ENCODE measurements at places on chromosomes 3 and 15.

- no peak for DNase-seq
Observed at GRCh38 chr15:90994059-90994416, 297 bp downstream of the PRC1 start.

DNA sequence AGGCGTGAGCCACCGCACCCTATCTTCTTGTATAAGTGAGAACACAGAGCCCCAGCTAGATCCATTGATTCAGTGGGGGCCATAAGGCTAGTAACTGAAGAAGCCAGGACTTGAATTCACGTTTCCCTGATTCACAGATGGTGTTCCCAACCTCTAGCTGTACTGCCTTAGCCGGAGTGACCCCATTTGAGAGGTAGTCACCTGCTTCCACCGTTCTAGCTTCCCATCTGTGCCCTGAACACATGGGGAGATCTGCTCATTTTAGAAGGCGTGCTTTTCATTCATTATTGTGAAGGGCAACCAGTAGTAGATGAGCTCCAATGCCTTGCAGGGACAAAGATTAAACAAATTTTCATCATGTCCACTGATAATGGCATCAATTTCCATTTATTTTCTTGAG lies 365.7 kb upstream of the TPM1 start:
- DNase-seq: no peak

DNA sequence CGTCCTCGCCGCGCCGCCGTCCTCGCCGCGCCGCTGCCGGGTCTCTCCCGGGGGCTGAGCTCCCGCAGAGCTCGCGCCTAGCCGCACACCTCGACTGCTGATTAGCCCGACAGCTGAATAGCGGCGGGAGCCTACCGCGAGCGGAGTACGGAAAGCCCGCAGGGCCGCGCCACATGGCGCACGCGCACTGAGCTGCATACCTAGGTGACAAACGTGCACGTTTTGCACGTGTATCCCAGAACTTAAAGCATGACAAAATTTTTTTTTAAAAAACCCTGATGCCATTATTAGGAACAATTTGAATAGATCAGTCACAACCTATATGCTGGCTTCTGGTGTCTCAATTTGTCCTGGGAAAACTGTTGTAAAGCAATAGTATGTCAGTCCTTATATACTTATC lies at the start of gene GOLGA8A:
GOLGA8A (minus strand) TSS at position 122 of the 400 bp plus-strand sequence. CDS start 48,117 bp downstream, outside the sequence.
- peak; percentile 38 for DNase-seq

DNA sequence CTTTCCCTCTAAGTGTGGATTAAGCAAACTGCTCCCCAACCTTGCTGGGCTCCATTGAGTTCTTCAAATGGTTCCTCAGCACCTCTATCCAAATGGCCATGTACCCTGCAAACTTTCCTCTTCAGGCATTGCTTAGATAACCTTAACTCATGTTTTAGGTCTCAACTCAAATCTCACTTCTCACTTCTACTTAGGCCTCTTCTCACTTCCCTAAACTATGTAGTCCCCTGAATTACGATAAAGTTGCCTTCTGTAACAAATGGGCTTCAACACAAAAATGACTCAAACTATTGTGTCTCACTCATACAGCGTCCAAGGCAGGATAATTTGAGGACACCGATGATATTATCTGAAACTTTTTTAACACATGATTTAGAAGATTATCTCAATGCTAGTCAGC lies 62.4 kb upstream of the STAC start:
- no peak for DNase-seq

GRCh38 chr3:161420746-161421145 lies 49.4 kb upstream of the SPTSSB start:
- DNase-seq: no peak

DNA sequence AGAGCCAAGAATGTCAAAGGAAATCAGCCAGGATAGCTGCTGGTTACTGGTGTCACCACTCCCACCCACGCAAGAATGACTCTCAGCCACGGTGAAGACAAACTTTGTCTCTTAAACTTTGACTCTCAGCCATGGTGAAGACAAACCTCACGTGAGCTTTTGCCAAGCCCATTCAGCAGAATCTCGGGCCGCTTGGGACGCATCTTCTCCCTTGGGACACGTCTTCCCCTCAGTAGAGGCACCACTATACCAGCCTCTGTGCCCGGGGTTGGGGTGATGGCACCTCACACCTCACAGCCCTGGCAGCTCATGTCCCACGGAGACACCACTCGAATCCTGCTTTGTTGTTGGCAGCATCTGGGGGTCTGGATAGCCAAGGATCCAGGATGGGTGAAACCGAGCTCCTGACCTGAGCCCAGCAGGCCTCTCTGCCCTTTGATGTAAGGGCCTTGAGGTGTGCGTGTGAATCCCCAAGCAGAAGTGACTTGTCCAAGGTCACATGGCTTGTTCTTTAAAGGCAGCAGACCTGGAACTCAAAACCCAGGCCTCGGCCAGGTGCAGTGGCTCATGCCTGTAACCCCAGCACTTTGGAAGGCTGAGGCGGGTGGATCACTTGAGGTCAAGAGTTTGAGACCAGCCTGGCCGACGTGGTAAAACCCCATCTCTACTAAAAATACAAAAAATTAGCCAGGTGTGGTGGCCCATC lies 21.8 kb downstream of the RBPMS2 start:
- DNase-seq: no peak

DNA sequence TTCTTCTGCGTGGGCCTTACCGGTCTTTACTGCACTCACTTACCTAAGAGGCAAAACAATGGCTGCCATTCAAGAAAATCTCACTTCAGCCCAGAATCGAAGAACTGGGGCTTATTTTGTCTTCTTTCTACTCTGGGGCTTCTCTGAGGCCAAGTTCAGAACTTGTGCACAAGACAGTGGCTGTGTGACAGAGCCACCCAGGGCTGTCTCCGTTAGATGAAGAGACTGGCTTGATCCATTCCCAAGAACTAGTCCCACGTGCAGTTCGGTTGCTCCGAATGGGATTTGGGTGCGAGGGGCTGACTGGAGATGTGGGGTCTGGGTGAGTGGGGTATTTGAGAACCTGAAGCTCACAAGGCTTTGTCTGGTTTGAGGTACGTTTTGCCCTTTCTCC lies 795 bp upstream of the TCF12 start:
- DNase-seq: no peak

DNA sequence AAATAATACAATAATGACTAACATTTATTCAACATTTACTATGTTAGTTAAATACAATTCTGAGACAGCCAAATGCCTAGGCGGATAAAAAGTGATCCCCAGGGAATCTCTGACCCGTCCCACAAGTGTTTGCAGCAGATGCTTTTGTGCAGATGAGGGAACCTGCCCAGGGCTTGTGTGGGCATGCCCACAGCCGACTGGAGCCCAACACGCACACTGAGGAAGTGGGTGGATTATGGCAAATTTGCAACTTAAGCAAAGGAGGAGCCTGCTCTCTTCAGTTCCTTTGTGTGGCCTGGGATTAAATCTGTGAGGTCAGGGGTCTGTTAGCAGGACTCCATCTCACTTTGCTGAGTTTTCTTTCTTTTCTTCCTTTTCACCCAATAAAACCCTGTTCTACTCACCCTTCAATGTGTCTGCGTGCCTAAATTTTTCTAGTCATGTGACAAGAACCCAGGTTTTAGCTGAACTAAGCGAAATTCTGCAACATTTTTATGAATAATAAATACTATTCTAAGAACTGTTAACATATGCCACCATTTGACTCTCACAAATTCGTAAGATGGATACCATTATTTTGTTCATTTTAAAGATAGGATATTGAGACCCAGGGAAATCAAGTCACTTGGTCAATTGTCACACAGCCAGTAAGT lies 13.9 kb upstream of the RTP1 start:
- DNase-seq: peak; percentile 69

GRCh38 chr15:92579931-92580470 lies 75.6 kb downstream of the FAM174B start:
- no peak for DNase-seq

GRCh38 chr3:110664148-110664547 lies 407.5 kb upstream of the NECTIN3 start:
- no peak for DNase-seq

- no peak for DNase-seq
Observed at GRCh38 chr3:104956620-104957345, 409.9 kb upstream of the ALCAM start.

DNA sequence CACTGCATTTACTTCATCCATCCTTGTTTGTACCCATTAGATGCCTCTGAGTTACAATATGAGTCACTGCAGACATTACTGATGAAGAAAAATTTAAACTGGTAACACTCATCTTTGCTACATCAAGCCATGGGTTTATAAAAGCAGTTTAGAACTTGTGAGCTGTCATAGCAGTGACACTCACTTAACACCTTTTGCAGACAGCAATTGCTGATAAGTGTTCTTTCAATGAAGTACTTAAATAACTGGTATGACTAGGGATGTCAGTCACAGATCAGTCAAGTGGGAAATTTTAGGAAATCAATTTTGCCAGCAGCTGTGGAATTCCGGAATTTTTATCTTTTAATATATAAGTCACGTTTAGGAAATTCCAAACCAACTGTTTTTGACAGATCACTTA lies 643.0 kb downstream of the TBL1XR1 start:
- DNase-seq: no peak

DNA sequence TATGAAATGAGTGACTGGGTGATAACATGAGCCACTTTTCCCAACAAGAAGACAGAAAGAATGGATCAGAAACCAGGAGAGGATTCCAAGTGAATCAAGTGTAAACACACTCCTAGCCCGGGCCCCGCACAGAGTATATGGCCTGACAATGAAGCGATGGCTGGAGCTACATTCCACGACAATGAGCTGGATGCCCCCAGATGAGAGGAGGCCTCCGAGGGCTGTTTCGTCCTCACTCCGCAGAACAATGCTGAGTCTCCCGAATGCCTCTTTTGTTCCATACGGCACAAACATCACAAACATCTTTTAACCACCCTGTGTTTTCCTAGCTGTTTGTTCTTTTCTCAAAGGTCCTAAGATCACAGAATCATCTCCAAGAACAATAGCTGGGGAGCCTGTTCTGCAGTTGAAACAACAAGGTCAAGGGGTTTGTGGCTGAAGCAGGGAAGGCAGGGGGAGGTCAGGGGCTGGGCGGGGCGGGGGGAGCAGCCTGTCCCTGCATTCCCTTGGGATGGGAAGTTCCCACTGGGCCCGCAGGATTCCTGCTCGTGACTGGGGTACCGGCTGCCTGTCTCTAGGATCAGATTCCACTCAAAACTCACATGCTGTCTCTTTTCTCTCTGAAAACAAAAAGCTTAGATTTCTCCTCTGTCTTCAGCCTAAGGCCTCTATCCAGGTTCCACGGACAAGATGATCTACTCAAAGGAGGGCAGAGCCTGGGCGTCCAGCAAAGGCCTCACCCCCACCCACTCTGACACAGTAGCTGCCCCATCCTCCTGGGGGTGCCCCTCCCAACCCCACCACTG lies 151.3 kb downstream of the XXYLT1 start:
- peak; percentile 60 for DNase-seq

GRCh38 chr3:100454677-100455076 lies 37.7 kb upstream of the TMEM45A start:
- no peak for DNase-seq

DNA sequence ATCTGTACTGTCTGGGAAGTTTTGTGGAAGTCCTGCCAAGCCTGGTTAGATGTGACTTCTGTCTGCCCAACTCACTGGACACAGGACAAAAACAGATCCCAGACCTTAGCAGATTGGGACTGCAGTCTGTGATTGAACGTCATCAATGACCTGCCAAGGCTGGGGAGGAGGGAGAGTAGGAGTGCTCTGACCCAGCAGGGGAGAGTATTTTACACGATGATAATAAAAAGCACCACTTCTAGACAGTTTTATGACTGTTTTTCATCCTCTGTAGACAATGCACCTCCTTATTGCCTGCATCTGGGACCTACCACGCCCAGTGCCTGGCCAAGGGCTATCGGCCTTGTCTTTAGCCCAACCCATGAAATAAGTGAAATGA lies 102.3 kb upstream of the NR2E3 start:
- no peak for DNase-seq

DNA sequence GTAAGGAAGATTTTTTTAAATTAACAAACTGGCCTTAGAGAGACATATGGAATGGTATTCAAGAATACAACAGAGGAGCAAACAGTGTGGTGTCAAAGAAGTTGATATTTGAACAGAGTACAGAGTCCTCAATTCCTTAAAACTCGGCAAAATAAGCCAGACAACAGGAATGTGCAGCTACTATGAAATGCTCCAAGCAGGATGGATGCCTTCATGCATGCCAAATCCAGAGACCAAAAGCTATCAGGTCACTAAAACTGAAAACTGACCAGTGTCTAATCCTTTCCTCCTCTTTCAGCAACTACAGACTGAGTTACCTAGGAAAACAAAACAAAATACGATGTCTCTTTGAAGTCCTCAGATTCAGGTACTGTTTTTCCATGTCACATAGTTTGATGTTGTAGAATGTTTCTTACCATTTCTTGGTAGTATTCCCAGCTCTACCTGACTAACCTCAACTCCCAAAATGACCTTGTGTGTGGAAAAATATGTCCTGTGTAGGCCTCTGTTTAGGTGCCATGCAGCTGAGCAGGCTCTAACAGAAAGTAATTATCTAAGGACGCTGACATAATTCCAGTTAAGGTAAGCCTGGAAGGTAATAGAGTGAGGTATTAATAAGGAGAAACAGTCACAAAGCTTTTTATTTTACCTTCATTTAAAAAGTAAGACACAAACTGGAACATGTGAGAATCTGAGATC lies 46.9 kb downstream of the TBL1XR1 start:
- DNase-seq: no peak

GRCh38 chr3:156233876-156234275 lies 113.5 kb downstream of the KCNAB1 start:
- no peak for DNase-seq

- no peak for DNase-seq
Observed at GRCh38 chr3:119595639-119596334, 1.9 kb upstream of the PLA1A start.

GRCh38 chr3:126439346-126439967 lies 36.2 kb downstream of the ZXDC start:
- no peak for DNase-seq

DNA sequence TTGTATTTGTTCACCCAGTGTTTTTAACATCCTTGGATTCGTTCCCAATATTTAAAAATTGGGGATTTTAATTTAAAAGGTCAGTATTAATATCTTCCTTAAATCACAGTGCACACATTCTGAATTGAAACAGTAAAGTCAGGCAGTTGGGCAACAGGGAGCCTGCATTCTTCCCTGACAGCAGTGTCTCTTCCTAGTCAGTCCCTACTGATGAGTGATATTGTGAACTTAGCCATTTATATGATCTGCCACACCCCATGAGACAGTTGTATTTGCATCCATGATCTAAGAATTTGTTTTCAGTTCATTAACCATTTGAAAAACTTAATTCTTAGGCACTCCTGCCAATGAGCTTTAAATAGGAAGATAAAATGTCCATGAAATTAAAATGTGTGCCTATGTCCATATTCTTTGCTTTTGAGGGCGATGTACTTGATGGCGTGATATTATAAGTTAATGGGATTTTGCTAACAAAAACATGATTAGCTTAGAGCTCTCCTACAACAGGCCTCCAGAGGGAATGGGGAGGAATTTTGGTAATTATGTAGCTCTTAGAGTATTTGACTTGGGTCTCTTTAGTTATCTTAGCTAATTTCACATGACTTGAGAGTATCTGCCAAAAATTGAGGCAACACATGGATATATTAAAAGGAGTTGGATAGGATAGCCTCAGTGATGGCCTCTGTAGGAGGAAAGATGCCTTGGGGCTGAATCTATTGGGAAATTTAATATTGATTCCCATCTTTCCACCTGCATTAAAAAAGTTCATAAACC lies 219.3 kb downstream of the PTPRG start:
- no peak for DNase-seq
